ENCODE measurements at places on chromosomes 3 and 15.

DNA sequence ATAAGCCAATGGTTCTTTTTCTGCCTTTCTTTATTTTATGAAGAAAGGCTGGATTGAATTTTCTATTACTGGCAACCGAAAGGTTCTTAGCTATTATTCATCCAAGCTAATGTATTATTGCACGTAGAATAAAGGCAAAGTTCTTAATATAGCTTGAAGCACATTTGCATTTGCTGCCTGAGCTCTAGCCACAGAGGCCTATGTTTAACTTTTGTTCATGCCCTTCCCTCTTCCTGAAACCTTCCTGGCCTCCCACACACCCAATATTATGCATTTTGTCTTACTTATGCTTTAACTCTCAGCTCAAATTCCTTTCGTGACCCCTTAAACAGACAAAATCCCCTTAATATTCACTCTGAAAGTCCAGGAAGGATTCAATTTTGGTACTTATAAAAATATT, 71.0 kb upstream of the ZNF280D start:
- DNase-seq = no peak

- DNase-seq = no peak
Observed at GRCh38 chr3:104974316-104974715, 392.4 kb upstream of the ALCAM start.

DNA sequence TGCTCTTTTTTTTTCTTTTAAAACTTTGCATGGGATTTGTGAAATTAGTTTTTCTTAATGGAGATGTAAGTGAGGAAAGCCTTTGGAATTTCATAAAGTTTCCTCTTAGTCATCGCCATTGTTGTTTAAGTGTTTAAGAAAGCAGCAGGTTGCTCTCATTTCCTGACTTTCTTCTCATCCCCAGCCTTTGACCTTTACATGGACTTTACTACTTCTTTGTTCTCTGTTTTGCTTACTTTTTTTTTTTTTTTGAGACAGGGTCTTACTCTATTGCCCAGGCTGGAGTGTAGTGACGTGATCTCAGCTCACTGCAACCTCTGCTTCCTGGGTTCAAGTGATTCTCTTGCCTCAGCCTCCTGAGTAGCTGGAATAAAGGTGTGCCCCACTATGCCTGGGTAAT, 38.6 kb downstream of the FBXL2 start:
- no peak for DNase-seq

DNA sequence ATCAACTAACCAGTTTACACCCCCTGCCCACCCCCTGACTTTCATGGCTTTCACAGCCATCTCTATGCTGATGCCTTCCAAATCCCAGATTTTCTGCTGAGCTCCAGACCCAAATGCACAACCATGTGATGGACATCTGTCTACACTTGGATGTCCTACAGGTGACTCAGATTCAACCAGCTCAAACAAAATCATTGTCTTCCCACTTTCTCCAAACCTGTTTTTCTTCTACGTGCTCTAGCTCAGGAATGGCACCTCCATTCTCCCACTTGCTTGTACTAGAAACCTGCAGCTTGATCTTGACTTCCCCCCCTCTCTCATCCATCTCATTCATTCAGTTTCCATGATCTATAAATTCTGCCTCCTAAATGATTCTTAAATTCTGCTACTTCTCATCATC, 34.1 kb upstream of the RARRES1 start:
- DNase-seq = no peak

GRCh38 chr15:80066912-80067311, 7.4 kb downstream of the ZFAND6 start:
- DNase-seq = no peak

DNA sequence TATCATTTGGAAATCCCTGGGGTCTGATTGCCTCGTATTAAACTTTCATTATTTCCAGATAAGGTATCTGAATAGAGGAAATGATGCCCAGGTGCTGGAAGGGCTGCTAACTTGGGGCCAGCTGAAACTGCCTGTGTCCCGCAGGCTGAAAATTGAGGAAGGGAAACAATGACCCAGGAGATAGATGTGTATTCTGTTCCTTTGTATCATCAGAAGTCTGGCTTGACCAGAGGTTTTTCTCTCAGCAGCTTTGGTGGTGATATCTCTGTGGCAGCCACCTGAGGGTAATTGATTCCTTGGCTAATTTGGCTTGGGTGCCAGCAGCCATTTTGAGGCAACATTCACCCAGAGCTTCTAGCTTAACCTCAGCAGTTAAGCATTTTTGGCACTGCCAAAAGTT, 90.0 kb upstream of the STT3B start:
- no peak for DNase-seq

DNA sequence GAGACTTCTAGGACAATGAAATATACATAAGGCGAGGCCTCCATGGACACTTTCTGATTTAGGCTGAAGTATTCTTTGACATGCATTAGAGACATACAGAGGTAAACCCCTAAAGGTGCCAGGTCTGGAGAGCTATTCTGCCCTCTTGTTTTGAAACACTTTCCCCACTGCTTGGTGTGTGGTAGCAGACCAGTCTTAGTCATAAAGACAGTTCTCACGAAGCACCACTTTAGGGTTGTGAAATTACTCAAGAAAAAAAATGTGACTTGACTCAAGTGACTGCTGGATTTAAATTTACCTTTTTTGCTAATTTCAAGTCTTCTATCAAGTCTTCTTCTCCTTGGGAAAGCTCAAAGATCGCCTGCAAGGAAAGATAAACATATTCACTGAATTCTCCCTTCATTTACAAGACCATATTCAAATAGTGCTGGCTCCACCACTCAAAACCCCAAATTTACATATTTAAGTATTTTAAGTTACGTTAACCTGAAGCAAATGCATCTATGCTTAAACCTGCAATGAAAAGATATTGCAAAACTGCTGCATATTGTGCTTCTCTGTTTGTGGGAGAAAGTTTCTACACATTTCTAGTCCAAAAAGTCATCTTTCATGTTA, 48.4 kb downstream of the ARHGEF3 start:
- peak; percentile 41 for DNase-seq

DNA sequence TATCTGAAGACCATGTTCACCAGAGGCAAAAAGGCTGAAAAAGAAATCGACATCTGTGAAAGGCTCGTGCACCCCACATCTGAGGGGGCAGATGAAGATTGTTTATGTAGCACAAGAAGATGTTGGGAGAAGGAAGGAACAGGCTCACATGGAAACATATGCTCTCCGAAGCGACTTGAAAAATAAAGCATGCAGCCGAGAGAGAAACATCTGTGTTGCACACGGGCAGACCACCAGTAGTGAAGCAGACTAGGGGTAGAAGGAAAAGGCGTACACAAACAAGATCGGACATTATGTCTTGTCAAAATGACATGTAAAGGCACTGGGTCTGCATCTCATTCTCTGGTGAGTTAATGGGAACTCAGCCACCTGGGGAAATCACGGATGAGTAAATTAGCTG, 356.5 kb downstream of the ZIC4 start:
- no peak for DNase-seq

DNA sequence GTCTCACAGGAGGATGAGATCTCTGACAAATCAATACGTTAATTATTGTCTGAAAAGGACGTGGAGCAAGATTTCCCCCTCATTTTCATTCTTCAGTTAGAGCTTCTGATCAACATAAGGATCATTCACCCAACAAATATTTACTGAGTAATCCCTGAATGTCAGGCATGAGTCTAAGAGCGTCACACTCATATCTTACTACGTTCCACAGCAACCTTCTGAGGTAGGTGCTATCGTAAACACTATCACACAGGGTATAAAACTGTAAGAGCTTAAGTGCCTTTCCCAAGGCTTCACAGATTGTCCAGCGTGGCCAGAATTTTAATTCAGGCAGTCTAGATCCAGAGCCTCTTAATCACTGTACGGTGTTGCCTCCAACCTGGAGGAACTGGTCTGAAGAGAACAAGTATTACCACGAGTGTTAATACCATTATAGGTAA, 10.6 kb upstream of the TM4SF1 start:
- no peak for DNase-seq

DNA sequence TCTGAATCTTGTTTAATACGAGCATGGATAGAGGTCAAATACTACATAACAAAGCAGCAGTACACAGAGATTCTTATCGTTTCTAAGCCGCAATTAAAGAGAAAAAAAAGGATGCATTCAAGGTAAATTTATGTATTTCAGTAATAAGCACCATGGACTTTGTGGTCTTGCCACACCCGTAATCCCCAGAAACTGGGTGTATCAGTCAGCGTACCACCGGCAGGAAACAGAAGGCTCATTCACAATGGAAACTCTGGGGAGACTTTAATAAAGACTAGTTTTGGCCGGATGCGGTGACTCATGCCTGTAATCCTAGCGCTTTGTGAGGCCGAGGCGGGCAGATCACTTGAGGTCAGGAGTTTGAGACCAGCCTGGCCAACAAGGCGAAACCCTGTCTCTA, 81.9 kb upstream of the ZNF280D start:
- no peak for DNase-seq

DNA sequence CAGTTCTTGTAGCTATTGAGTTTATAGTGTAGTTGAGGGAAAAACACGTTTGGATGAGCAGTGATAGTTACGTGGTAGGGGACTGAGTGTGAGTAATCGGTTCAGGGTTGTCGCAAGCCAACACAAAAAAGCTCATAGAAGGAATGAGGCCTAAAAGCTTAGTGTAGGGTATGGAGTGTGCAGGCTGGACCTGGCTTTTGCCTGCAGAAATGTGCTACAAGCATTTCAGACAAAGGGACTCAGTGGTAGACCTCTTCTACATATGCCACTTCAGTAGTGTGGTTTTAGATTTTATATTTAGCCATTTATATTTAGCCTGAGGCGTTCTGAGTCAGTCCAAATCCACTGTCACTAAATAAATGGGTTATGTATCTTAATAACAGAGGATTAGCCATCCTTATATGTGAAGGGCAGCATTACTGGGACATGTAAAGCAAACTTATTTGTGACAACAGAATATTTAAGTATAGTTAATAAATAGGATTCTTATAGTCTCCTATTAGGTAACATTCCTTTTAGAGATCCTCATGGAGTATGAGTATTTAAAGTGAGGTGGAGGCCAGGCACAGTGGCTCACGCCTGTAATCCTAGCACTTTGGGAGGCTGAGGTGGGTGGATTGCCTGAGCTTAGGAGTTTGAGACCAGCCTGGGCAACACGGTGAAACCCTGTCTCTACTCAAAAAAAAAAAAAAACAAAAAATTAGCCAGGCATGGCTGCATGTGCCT, 21.8 kb downstream of the ATP2C1 start:
- no peak for DNase-seq

- DNase-seq = no peak
Observed at GRCh38 chr15:69742361-69742760, 289.7 kb downstream of the RPLP1 start.

DNA sequence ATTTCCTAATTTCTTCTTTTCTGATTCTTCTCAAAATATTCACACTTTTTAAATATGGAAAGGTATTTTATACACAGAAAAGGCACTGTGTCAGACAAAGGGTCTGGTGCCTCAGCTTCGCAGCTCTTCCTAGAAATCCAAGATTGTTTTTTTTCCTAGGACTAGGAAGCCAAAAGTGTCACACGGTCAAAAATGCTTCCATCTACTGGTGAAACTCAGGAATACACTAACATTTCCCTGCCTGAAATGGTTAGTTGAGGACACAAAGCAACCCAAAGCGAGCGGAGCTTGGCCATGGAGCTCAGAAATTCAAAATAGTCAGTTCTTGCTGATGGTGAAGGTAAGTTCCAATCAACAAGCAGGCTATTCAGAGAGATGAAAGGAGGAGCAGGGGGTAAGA, 426.5 kb upstream of the RASGRP1 start:
- no peak for DNase-seq

Data from activated CD4-positive, alpha-beta T cell treated with anti-CD3 and anti-CD28 coated beads, Interleukin-2, amount 50 U/mL, for 48 hours (primary cell).